Stimulated activated CD8-positive, alpha-beta memory T cell treated with anti-CD3 and anti-CD28 coated beads, Interleukin-4, amount 100 ng/mL, for 48 hours (primary cell): ENCODE measurements at places on chromosomes 12 and 14.

DNA sequence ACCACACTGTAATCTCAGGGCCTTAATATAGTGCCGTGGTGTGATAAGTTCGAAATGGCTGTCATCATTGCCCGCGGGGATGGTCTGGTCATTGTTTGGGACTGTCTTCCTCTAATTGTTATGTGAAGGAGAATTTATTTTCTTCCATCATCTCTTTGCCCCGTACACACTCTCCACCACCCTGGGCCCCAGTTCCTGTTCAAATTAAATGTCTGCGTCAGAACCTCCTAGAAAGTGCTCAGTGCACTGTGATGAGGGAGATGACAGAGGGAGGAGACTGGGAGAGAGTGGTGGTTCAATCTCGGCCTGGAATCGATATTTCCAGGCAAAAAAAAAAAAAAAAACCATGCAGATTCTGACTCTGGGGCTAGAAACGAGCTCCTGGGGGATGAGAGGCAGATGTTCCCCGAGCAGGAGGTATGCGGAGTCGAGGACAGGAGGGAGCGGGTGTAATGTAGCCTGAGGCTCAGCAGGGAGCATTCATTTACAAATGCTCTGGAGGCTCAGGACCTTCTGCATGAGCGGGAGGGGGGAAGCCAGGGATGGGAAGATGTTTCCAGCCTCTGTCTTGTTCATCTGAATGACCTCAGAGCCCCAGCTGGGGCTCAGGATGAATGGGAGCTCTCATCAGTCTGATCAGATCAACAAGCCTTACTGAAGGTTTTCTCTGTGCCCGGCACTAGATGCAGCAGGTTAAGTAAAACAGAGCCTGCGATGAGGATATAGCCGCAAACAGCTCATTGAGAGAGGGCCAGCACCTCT, 219.5 kb downstream of the TBX5 start:
- DNase-seq: no peak

DNA sequence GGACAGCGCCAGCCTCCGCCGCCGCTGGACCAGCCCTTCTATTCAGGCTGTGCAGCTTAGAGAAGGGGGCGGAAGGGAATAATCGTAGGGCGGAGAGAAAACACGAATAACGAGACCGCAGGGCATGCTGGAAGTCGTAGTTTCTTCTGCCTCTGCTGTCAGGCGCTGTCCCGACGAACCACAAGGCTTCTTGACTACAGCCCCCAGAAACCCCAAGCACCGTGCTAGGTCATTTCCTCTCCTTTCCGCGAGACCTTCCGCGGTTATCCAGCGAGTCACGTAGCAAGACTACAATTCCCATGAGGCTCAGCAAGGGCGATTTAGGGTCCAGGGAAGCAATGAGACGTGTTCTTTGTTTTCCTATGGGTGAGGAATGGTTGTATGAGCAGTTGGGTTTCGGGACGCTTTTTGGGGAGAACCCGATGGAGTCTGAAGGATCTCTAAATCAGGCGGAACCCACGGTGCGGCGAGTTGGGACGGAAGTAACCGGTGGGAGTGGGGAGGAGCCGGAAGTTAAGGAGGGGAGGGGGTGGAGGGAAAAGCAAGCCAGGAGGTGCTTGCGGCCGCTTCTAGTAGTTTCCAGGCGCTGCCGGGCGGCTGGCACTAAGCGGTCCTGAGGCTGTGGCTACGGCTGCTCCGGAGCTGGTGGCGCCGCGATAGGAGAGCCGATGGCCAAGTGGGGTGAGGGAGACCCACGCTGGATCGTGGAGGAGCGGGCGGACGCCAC, at the start of the genes AHSA1 and VIPAS39:
AHSA1 (plus strand) TSS at position 572 of the 727 bp plus-strand sequence; CDS start at position 669, 97 bp downstream.
VIPAS39 (minus strand) TSS at position 80 of the 727 bp plus-strand sequence. CDS start 3,499 bp downstream, outside the sequence.
- DNase-seq: peak; percentile 92

DNA sequence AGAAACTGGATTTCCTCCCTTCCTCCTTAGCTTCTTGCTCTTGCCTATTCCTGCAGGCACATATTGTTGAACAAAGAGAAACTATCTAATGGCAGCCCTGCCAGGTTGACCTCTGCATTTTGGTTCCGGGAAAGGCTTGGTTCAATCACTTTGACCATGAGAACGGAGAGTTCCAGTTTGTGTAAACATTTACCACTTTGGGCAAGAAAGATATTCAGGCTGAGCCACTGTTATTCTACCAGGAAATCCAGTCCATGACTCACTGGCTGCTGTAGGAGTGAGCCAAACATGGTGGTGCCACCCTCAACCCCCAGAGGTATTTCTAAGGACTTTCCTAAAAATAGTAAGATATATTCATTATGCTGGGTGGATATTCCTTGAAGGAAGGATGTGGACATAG, 242.2 kb upstream of the OR4E1 start:
- no peak for DNase-seq

DNA sequence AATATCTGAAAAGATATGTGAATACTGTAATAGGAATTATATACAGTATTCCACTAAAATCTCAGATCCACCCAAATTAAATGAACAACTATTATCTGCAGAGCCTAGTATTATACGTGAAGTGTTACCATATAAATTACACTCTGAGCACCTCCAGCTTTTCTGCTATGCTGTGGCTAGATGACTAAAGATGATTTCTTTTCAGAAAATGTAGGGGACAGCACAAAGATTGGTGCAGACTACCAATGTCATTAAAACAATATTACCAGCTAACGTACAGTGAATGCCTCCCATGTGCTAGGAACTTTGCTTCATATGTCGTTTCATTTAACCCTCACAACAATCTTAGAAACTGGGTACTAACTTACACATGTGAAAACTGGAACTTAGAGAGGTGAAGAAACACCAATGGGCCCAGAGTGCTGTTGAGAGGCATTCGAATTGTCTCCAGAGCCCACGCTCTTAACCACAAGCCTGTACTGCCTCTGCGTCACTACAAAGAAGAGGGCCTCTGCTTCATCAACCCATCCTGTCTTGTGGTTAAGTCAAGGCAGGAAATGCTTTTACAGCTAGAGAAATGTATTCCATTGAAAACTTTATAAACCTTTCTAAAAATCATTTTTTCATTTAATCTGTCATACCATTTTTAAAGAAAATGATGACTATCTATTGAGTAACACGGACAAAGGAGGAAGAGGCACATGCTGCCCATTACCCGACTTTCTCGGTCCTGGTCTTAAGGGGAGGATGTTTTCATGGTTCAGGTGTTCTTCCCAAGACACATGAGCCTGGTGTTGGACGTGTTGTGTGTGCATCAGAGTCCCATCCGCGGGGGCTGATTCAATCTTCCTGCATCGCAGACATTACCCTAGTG, 1.3 kb downstream of the GPR65 start:
- DNase-seq: peak; percentile 73

GRCh38 chr12:121783766-121784165, 9.7 kb downstream of the RHOF start:
- DNase-seq: no peak

- no peak for DNase-seq
Observed at GRCh38 chr14:69773571-69774276, 6.8 kb downstream of the SRSF5 start.

- DNase-seq: no peak
Observed at GRCh38 chr14:67728258-67728657, 26.6 kb downstream of the RDH12 start.

DNA sequence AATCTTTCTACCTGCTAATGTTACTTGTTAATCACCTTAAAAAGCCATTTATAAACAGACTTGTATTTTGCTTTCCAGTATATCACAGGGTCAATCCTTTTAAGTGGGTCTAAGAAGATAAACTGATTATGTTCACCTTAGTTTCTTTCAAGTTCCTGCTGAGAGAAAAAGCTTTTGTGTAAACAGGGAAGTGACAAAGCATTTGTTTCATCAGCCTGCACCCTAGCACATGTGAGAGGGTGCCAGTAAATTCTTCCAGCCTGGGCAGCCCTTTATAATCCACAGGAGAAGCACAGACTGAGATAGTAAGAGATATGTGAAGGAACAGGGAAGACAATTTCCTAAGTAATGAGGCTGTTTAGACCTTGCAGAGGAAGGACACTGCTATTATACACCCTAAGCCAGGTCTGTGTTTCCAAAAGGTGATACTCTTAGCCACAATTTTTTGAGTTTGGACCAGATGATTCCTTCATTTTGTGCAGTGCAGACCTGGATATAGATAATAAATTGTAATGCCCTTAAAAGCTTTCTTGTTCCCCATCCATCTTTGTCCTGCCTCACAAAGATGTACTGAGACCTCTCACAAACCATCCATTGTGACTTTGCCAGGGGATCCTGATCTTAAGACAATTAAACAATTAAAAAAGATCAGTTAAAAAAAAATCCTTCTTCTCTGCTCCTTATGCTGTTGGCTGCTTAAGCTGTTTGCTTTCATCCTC, 150.7 kb downstream of the KTN1 start:
- DNase-seq: no peak

- DNase-seq: no peak
Observed at GRCh38 chr12:32217354-32218310, 111.0 kb downstream of the BICD1 start.

DNA sequence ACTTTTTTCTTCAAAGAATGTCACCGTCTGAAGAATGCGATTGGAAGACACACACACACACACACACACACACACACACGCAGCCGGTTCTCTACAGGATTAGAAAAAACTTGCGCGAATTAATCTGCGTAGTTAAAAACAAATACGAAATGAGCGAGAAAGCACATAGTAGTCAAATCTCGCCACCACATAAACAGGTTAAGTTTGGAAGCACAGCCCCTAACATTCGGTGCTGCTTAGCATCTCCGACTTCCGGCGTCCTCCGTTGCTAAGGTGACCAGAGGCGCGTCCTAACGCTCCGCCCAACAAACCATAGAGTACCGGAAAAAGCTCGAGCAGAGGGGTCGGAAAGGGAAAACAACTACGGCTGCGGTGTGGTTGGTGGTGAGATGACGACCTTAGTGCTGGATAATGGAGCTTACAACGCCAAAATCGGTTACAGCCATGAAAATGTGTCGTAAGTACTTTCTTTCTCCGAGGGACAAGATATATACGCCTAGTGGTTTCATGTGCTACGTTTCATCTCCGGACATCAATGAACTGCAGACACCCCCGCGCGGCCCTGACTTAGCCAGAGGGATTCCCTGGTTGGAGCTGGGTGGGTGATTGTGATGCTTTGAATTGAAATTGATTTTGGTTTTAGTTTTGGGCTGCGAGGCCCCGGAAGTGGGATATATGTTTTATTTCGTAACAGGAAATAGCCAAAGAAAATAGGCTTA, at the start of gene ACTR6:
ACTR6 (plus strand) TSS at position 353 of the 719 bp plus-strand sequence; CDS start at position 390, 37 bp downstream.
- DNase-seq: peak; percentile 98

DNA sequence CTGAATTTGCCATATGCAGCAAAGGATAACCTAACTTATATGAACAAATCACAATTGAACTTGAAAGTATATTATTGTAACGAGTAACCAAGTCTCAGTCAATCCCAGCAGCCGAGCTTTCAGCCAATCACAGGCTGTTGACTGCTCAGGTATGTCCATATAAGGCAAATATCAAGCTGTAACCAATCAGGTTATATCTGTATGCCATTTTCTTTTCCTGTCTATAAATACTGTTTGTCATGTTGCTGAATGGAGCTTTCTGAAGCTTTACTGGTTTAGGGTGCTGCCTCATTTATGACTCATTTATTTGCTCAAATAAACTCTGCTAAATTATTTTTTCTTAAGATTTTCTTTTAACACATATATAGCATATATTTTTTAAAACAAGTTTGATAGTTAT, 1059.5 kb downstream of the GALC start:
- DNase-seq: no peak
